Esophagus mucosa (tissue), 1 donor: ENCODE measurements at places on chromosomes 7 and 10.

DNA sequence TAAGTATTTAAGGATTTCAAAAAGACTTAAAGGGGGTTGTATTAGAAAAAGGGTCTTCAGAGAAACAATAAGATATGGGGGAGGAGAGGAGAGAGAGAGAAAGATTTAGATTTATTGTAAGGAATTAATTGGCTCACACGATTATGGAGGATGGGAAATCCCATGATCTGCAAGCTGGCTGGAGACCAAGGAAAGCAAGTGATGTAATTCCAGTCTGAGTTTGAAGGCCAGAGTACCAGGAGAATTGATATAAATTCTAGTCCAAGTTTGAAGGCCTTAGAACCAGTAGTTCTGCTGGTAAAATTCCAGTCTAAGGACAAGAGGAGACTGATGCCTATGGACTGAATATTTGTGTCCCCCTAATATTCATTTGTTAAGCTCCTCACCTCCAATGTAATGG, 20.6 kb upstream of the SLC13A1 start:
- ATAC-seq: no peak

DNA sequence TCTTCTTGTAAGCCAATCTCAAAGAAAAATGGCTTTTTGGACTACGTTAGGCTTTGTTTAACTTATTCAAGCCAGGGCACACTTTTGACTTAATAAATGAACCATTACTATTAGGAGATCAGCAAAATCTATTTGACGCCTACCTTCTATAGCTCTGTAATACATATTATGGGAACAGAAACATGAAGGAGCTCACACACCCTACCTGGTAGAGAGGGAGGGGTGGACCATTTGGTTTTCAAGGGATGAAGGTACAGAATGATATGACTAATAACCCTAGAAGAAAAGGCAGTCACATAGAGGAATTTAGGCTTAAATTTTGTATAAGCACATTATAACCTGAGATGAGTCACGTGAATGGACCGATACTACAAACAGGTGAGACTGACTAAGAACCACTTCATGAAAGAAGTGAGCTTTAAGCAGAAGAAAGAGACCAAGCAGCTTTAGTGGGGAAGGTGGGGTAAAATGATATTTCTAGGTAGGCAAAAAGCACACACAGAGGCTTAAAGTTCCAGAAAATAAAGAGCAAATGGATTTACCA, 106.8 kb upstream of the CTTNBP2 start:
- ATAC-seq: peak; percentile 99

DNA sequence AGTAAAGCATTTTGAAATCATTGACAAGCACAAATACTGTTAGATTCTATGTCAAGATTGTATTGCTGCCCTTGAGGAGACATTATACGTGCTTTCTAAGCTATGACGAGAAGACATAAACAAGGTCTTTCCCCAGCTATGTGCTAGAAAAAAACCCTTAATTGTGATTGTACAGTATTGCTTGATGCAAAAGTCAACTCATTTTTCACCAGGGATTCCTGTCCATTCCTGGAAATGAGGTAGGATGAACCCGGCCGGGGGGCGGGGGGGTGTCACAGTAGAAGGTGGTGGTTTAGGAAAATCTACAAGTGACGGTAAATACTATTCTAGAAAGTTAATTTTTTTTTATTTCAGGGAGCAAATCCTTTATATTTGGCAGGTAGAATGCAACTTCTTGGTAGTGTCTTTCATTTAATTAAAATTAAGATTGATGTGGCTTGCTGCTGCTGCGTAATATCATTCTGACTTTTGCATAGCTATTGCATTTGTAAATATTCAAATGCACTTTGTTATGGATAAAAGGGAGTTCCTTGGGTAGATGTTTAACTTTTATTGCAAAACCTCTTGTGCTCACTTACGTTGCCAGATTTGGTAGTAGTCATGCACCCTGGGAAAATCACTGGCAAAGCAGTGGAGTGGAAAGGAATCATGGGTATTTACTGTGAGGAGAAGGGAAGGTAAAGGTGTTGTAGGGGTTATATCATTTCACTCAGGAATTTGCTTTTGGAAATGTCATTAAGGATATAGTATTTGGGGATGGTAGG, 164.4 kb upstream of the PRPS1L1 start:
- no peak for ATAC-seq

GRCh38 chr7:98668255-98668654, 51.2 kb downstream of the NPTX2 start:
- no peak for ATAC-seq

- peak; percentile 55 for ATAC-seq
These were observed 57.3 kb downstream of the MAPK8 start for GRCh38 chr10:48363617-48364355.

DNA sequence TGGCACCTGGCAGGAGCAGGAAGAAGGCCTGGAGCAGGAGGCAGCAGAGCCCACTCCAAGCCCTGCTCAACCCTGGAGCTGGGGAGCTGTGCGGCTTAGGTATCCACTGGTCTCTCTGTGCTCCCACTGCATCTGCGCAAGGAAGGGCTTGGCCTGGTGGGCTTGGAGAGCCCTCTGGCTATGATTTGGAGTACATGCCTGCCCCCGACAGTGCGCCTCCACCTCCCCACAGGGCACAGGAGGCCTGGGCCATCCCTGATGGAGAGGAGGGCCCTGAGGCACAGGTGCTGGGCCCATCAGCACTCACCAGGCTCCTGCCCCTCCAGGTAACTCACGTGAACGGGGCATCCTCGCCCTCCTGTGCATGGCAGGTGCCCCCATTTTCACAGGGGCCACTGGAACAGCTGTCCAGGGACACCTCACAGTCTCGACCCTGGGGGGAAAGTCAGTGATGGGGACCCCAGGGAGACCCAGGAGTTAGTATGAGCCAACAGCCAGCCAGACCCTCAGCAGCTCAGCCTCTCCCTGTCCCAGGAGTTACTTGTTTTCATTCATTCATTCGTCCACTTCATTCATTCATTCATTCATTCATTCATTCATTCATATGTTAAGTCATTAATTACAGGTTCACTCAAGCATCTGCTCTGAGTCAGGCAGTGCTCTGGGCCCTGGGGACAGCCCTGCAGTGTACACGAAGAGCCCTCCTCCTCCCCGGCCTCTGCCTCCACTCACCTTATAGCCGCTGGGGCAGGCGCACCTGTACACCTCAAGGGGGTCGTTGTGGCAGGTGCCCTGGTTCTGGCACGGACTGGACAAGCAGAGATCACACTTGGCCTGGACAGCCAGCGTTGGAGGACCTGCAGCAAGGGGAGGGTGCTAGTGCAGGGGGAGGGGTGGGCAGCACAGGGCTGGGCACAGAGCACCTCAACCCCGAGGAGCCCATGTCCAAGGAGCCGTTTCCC, 167.2 kb downstream of the SLIT1 start:
- no peak for ATAC-seq

DNA sequence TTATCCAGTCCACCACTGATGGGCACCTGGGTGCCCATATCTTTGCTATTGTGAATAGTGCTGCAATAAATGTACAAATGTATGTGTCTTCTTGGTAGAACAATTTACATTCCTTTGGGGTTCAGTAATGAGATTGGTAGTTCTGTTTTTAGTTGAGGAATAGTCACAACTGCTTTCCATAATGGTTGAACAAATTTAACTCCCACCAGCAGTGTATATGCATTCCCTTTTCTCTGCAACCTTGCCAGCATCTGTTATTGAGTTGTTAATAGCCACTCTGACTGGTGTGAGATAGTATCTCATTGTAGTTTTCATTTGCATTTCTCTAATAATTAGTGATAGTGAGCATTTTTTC, 27.8 kb downstream of the COA1 start:
- no peak for ATAC-seq

DNA sequence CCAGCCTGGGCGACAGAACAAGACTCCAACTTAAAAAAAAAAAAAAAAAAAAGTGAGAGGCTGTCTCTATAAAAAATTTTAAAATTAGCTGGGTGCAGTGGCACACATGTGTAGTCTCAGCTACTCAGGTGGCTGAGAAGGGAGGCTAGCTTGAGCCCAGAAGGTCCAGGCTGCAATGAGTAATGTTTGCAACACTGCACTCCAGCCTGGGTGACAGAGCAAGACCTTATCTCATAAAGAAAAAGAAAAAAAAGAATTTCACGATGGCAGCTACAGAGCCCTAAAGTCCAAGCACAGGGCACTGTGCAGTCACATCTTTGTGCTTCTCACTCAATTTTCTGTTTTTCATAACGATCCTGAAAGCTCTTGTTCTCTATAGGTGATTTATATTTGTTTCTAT, 209.5 kb upstream of the KCTD7 start:
- no peak for ATAC-seq
